Effector memory CD4-positive, alpha-beta T cell (primary cell): ENCODE measurements at places on chromosomes 5 and 9.
A peak's percentile ranks its signal among the peaks of the same experiment; 100 is the strongest.

DNA sequence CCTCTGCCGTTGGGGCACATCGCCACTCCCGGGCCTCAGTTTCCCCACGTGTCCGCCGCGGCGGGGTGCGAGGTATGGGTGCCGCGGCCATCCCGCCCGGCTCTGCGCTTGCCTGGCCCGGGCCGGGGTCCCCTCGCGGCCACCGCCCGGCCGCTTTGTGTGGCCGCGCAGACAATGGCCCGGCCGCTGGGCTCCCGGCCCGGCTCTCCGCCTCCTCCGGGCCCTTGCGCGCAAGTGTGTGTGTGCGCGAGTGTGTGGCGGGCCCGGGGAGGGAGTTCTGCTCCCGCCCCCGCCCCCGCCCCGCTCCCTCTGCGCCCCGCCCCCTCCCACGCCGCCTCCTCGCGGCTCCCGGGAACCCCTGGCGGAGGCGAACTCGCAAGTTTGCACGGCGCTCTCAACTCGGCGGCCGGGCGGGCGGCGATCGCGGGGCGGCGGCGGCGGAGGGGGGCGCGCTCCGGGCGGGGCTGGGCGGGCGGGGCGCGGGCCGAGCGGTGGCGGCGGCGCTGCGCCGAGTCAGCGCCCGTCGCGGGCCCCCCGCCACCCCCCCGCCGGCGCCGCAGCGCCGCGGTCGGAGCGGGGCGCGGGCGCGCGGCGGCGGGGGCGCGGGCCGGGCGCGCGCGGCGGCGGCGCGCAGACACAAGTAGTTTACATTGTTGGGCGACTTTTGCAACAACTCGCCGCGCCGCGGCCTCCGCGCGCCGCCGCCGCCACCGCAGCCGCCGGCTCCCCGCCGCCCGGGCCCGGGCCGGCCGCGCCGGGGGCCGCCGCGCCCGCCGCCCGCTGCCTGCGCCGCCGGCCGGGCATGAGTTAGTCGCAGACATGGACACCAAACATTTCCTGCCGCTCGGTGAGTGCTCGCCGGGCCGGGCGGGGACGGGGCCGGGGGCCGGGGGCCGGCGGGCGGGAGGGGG, at the start of gene RXRA:
Gene RXRA, plus strand, starts transcription at position 643 of the 911 bp plus-strand sequence. Its CDS starts 177 bp downstream, at position 820.
- DNase-seq, result peak; percentile 63

DNA sequence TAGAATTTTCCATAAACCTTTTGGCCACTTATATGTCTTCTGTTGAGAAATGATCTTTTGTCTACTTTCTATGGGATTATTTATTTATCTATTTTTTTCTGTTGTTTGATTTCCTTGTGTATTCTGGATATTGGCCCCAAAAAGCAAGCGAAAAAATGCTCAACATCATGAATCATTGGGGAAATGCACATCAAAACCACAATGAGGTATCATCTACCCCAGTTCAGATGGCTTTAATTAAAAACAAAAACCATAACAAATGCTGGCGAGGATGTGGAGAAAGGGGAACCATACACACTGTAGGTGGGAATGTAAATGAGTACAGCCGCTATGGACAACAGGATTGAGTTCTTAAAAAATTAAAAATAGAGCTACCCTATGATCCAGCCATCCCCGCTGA, 125.0 kb upstream of the LPCAT1 start:
- DNase-seq, result no peak

- no peak for DNase-seq
These were observed 1.3 kb upstream of the NNT start for GRCh38 chr5:43601454-43602260.

GRCh38 chr5:77235846-77236721, 25.6 kb downstream of the PDE8B start:
- no peak for DNase-seq

- no peak for DNase-seq
These were observed 499.2 kb upstream of the COX7C start for GRCh38 chr5:86118542-86118941.

DNA sequence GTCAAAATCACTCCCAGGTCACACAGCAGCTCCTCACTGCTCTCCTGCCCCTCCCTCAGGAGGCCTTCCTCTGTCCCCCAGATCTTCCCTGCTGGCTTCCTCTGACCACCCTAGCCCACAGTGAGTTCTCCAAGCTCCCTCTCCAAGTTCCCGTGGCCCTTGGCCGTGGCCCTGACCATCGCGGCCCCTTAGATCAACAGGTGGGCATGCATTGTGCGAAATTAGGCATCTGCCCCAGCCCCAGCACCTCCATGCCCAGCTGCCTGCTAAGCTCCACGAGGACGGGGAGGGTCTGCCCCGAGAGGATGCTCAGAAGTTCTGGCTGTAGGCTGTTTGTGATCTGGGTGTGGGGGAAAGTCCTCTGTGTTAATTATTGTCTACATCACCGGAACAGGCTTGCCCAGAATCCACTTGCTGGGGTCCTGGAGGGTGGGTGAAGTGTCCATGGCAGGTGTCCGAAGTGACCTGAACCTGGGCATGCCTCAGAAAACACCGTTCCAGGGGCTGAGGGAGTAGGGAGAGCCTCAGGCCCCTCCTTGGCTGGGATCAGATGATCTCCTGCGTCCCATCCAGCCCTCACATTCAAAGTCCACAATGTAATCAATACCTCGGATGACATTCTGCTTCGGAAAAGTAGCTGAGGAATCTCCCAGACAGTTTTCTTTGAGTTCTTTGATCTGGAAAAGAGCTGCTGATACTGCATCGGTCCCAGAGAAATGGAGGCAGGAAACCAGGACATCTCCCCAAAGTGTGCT, 194.8 kb downstream of the PAX5 start:
- no peak for DNase-seq

- DNase-seq, result no peak
These were observed 184.4 kb upstream of the FTMT start for GRCh38 chr5:121667292-121667691.

- DNase-seq, result no peak
These were observed 347.2 kb upstream of the WWC1 start for GRCh38 chr5:167944121-167944852.

DNA sequence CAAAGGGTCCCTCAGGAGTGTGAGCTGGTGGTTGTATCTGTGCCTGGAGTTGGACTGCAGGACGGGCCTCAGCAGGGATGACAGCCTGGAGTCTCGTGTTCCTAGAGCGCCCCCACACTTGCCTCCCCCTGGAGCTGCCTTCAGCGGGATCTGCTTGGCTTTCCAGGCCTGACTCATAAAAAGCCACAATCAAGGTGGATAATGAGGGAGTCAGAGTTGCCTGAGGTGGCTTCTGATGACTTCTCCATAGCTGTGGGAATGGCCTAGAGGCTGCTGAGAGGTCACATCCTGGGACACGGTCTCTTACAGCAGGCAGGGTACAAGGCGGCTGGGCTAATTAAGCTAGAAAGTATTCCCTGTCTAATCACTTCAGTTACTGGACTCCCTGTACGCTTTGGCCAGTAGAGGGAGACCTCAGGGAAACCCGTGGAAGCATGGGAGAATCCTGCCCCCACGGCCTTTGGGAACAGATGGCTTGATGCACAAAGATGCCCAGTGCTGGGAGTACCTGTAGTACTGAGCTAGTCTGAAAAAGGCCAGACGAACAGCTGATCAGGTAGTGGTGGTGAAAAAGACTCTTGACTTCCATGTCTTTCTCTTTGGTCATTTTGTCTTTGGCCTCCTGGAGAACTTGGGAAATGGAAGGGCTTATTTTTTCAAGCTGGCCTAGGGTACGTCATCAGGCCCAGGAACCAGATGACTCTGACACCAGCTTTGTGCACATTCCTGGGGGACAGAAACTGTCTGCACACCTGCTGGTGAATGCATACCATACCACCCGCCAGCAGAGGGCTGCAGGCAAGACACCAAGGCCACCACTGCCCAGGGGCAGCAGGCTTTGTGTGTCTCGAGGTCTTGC, 16.1 kb upstream of the FRRS1L start:
- DNase-seq, result no peak

- DNase-seq, result no peak
These were observed 71.7 kb downstream of the GRIA1 start for GRCh38 chr5:153562189-153562588.

DNA sequence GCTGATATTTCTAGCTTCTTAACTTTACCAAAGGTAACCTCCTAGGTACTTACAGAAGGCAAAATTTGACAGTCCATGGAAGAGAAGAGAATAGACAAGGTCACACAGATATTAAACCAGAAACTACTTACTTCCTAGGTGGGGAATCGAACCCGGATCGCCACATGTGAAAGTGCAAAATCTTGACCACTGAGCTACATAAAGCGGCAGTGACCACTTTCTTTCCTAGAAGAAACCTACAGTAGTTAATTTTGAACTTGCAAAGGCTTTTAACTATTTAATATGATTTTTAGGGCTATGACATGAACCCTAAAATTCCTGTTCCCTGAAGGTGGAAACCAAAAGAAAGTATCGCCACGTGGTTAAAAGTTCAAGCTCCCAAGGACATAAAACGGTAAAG, 20.3 kb upstream of the ATOSB start:
- no peak for DNase-seq

DNA sequence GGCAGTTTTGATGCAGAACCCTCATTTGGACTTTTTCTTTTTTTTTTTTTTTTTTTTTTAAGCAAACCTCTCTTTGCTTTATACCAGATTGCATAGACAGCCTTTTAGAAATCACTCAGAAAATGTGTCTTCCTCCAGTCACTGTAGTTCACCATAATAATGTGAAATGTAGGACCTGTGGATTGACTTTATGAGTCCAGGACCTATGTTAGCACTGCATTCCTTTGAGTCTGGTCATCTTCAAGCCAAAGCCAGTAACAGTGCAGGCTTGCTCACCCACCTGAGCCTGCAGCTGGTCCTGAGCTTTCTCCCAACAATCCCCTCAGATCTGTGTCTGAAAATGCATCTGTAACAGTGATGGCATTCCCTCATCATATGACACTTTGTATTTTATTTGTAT, 110.7 kb upstream of the NFIL3 start:
- DNase-seq, result no peak

DNA sequence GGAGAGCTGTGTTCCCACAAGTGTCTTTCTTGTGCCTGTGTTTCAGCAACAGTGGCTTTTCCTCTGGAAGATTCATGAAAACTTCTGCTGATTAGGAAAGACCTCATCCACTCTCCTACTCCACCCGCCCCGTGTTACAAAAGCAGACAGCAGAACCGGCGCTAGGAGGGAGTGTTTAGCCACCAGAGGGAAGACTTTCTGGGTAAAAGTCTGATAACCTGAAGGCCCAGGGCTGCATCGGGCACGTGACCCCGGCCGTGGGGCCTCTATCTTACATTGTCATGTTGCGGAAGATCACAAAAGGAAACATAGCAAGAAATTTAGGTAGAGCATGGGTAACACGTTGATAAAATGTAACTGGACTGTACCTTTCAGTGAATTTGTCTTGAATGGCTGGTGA, 32.0 kb upstream of the DMRT2 start:
- DNase-seq, result no peak

DNA sequence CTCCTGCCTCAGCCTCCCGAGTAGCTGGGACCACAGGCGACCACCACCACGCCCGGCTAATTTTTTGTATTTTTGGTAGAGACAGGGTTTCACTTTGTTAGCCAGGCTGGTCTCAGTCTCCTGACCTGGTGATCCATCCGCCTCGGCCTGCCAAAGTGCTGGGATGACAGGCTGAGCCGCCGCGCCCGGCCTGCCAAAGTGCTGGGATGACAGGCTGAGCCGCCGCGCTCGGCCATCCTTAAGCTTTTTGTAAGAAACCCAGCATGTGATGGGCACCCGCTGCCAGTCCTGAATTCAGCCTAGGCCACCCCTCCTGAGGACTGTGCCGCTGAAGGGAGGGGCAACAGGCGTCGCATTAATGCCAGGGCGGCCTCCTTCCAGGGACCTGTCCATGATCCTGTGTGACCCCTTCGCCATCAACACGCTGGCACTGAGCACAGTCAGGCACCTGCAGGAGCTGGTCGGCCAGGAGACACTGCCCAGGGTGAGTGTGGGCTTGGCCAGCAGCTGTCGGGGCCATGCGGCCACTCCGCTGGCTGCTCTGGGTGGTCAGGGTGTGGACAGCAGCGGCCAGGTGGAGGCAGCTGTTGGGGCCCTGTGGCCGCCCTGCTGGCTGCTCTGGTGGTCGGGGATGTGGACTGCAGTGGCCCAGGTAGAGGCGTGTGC, 10.5 kb downstream of the NELFB start:
- DNase-seq, result no peak

DNA sequence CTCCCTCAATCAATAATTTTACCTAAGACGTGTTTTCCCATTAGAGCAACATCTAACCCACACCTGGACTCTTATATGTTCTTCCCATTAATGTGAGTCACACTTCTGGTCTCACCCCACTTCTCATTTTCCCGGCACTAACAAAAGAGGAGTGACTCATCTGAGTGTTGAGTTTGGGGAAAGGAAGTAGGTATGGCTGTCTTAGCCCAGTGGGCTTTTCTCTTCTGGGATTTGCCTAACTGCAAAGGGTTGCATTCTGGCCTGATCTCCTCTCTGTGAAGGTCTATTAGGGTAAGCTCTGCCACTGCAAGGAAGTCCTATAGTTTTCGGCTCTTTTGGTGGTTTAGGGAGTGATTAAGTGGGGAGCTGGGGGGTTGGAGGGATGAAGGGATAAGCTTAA, 195.6 kb downstream of the KIAA0825 start:
- DNase-seq, result no peak

DNA sequence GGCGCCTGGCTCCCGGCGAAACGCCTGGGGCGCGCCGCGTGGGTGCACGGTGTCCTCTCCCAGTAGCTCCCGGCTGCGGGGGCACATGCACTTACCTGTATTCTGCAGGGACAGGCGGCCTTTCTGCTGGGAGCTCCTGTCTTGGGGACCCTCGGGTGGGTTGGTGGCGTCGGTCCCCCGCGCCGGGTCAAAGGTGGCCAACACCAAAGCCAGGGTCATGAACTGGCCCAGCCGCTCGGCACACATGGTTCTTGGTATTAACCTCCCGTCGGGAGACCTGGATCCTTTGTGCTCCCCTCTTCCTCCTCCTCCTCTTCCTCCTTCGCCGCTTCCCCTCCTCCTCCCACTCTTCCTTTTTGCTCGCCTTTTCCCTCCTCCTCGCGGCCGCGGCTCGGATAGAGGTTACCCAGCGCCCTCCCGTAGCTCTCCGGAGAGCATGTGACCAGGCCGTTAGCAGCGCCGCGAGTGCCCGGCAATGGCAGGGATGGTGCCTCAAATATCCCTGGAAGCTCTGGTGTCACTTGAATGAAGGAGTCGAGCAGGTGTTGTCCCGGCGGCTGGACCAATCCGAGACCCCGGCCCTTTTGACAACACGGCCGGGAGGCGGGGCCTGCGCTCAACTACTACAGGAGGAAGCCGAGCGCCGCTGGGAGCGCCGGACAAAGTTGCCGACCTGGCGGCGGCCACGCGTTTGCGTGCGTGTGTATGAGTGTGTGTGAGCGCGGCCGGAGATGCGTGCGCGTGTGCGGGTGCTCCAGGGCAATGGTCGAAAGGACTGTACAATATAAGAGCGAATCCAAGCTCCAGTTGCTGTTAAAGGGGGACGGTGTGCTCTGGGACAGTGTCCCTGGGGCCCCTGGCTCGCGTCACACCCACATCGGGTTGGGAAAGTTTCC, at the start of gene STC2:
Gene STC2, minus strand, starts transcription at position 467 of the 896 bp plus-strand sequence. Its CDS starts 221 bp downstream, at position 246.
- DNase-seq, result no peak
